ENCODE measurements at places on chromosomes 2 and 18. TPM values are rescaled to one million over a fixed set of nuclear protein-coding genes. Genes with fewer than 3 reads are reported as not detected.

DNA sequence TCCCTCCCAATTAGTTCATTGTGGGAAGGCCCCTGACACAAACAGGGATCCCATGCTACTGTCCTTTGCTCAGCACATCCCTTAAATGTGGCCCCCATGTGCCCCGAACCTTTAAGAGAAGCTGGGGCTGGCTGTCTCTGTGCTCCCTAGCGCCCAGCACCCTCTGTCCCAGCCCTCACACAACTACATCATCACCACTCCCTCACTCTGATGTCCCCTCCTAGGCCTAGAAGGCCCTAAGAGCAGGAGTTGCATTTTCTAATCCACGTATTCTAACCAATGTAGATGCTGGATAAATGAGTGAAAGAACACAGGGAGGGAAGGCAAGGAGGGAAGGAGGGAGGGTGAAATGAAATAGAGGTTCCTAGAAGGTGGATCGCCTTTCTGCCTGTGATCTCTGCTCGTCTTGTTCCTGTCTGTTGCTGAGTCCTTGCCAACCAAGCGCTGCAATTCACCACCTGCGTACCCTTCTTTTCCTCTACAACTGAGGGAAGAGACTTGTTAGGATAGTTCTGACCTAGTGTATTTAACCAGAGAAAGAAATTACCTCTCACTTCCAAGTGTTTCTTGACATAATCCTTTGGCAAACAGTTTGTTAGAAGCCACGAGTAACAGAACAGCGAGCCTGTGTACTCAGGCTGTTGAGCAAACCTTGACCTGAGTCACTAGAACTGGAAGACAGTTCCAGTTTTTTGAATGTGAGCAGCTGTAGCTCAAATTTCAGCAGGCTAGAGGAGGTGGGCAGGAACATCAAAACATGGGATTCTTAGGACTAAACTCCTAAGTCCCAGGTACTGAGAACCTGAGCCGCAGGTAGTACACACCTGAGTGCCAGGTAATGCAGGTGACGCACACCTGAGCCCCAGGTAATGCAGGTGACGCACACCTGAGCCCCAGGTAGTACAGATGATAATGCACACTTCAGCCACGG lies 181.5 kb upstream of the ID2 start:
- H3K27ac ChIP-seq: no peak overlapping the region
- peaks cover 40% of the 10 kb centered on the region for H3K4me1 ChIP-seq
- DNase-seq: no peak
- H3K27me3 ChIP-seq: no peaks in the 10 kb centered on the region
- H3K36me3 ChIP-seq: no peaks in the 10 kb centered on the region
- no peak overlapping the region for H3K4me3 ChIP-seq

GRCh38 chr2:98710734-98711133 lies 20.2 kb downstream of the MGAT4A start:
- H3K4me1 ChIP-seq: peaks cover 34% of the 10 kb centered on the region
- H3K4me3 ChIP-seq: no peak overlapping the region
- no peaks in the 10 kb centered on the region for H3K27me3 ChIP-seq

DNA sequence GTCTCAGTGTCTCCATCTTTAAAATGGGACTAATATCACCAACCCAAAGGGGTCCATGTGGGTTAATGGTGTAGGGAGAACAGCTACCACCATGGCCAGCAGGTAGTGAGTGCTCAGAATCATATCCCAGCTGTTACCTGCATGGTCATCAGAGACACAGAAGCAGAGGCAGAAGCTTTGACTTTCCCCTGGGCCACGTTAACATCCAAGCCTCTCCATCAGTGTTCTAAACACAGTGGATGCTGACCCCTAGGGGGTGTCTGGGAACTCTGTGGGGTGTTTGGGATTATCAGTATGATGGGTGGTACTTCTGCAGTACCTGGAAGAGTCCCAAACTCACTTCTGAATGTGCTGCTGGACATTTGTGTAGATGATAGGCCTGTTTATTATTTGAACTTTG lies 93.6 kb downstream of the GYPC start:
- H3K27me3 ChIP-seq: no peaks in the 10 kb centered on the region
- no peaks in the 10 kb centered on the region for H3K36me3 ChIP-seq
- H3K4me1 ChIP-seq: no peaks in the 10 kb centered on the region
- H3K4me3 ChIP-seq: no peak overlapping the region
- DNase-seq: no peak

Gene NTSR2
- not detected for total RNA-seq
